ENCODE measurements at places on chromosomes 12 and 14.

GRCh38 chr12:43255522-43256111 is 296.4 kb downstream of the ADAMTS20 start:
- no peak for DNase-seq

GRCh38 chr12:94240171-94240570 is 91.8 kb downstream of the PLXNC1 start:
- DNase-seq: no peak

- peak; percentile 5 for DNase-seq
These were observed 3.0 kb upstream of the TAS2R14 start for GRCh38 chr12:10941916-10942607.

GRCh38 chr12:106719879-106720278 is 54.6 kb upstream of the RIC8B start:
- no peak for DNase-seq

GRCh38 chr12:117523971-117524370 is 162.5 kb upstream of the NOS1 start:
- DNase-seq: no peak

DNA sequence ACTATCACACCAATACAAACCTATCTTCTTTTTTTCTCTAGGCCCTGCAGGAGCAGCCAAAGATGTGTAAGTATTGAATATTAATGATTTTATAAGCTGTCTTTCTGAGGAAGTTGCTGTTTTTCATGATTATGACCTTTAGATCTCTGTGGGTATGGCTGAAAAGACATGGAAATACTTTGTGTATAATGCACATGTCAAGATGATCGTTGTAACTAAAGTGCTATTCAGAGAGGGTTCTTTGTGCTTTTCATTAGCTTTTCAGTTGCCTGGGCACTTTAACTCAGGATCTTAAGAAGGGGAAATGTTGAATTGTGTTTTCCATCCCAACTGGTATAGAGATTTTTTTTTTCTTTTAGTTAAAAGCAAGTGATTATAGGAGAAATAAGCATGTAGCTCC is 18.1 kb downstream of the C12orf75 start:
- DNase-seq: no peak

DNA sequence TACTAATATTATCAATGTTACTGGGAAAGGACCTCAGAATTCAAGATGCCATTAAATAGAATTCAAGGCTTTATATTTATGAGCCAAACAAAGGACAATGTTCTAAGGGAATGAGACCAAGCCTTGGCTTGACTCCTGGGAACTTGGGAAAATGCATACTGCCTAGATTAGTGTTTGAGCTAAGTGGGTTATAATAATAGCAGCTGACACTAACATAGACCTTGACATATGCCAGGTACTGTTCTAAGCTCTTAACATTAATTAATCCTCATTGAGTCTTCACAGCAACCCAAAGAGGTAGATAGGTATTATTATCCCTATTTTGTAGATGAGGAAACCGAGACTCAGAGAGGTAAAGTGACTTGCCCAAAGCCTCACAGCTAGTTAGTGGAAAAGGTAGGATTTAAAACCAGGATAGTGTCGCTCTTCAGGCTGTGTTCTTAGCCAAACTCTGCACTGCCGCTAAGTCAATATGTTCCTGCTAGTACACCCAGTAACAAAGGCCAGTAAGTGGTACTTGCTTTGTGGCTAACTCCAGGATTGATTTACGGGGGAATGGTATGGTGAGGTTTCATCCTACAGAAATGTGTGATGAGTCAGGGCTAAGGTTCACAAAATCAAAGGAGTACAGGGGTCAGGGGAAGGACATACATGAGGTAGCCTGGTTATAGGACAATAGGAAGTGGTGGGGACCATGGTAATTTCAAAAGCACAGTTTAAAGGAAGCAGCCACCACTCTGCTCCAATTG is 35.8 kb upstream of the PRKAB1 start:
- DNase-seq: no peak

- DNase-seq: no peak
These were observed 52.2 kb downstream of the PHETA1 start for GRCh38 chr12:111316671-111317070.

DNA sequence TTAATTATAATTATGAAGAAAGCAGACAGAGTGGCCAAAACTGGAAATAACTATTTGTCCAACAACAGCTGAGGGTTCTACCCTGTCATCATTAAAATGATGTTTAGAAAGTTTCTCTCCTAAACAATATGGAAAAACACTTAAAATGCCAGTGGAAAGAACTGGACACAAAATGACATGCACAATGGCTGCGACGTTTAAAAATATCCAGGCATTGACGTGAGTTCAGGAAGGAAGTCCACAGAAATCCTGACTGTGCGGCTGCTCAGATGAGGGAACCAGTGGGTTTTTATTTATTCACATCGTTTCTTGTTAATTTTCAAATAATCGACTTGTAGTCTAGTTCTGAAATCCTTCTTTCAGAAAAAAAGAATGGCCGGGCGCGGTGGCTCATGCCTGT is 58.3 kb downstream of the CCNK start:
- no peak for DNase-seq

DNA sequence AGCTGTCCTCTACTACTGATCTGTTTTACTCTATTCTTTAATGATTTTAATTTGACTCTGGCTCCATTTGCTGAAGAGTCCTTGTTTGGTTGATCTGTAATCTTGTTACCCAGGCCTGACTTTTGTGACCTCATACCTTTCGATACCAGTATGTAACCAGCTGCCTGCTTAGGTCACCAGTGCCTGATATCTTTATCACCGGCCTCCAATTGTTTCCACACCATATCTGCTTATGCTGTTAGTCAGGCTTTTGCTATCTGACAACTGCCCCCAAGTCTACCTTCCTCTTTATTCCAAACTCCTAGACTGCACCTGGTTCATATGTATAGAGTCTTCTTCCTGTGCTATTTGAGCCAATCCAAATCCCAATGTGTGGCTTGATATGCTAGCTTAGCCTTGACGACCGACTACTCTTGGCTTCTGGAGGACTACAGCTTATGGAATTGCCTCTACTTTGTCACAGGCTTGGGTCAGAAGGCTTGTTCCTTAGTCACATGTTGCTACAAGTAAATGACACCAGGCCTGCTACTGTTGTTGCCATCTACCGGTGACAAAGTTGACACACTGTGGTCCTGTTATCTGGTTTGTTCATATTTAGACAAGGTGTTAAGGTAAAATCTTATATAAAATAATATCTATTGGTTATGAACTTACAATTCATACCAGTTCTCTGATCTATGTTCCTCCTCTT is 193.9 kb downstream of the TRHDE start:
- no peak for DNase-seq

DNA sequence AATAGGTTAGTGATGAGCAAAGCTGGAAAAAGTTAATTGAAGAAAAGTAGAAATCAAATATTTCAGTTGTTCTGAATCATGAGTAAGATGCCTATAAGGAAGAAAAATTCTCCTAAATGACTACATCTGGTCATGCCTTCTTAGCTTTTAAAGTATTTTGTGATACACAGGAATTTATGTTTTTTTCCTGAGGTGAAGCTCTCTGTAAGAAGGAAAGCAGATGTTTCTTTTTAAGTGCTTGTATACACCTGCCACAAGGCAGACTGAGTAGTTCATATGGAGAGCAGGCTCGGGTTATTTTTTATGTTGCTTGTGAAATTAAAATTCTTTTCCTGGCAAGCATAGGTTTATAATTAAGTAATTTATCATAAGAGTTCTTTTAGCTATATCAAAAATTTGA is 275.2 kb downstream of the RAD51B start:
- no peak for DNase-seq

GRCh38 chr12:120797677-120798642 is 72.3 kb downstream of the ACADS start:
- no peak for DNase-seq

GRCh38 chr12:96208801-96209549 is 14.8 kb downstream of the ELK3 start:
- DNase-seq: no peak
